ENCODE measurements at places on chromosomes 7 and 10. TPM values are rescaled to one million over a fixed set of nuclear protein-coding genes. Genes with fewer than 3 reads are reported as not detected.

- DNase-seq: no peak
Observed at GRCh38 chr10:44575601-44576380, 190.9 kb upstream of the CXCL12 start.

GRCh38 chr7:40873248-40873647 is 738.4 kb downstream of the SUGCT start:
- DNase-seq: no peak

DNA sequence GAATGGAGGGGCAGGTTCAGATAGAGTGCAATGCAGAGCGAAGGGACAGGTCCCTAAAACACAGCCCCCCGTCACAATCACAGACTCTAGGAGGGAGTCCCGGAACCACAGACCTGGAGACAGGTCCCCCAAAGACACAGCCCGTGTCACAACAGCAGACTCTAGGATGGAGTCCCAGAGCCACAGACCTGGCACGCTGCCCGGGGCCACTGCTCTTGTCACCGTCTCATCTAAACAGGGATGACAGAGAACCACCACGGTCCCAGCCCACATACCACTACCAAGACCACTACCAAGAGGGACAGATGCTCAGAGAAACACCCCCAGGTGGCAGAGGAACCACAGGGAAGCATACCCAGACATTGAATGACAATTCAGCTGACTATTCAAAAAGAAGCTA is 183.9 kb downstream of the TCERG1L start:
- DNase-seq: no peak

The ZNF488 gene
- total RNA-seq: 3.3 TPM

All from glutamatergic neuron (in vitro differentiated cells).